GM12878 (cell line): ENCODE measurements at places on chromosomes 7 and 10. TPM values are rescaled to one million over a fixed set of nuclear protein-coding genes. Genes with fewer than 3 reads are reported as not detected.

The CLDN3 gene
- not detected in 2 replicates for total RNA-seq

The ITPRID1 gene
- total RNA-seq: not detected in 2 replicates

GRCh38 chr10:96747734-96748550, 27.6 kb upstream of the PIK3AP1 start:
- H3K4me1 ChIP-seq: peaks cover 28% of the 10 kb centered on the region
- peak overlapping the region; percentile 51; the same call in 1 of the 2 replicates for H3K4me3 ChIP-seq
- no peaks in the 10 kb centered on the region; the same call in 1 of the 2 replicates for H3K36me3 ChIP-seq
- H3K27me3 ChIP-seq: no peaks in the 10 kb centered on the region

- H3K4me3 ChIP-seq: no peak overlapping the region
- no peaks in the 10 kb centered on the region for H3K36me3 ChIP-seq
- no peak for DNase-seq
Measured at GRCh38 chr10:97892939-97893338, 43.3 kb downstream of the GOLGA7B start.

The ABCC2 gene
- 0.24 and 0.64 TPM in 2 replicates for total RNA-seq

The NPVF gene
- not detected in 2 replicates for total RNA-seq

- peaks cover 18% of the 10 kb centered on the region for H3K4me1 ChIP-seq
- no peak for DNase-seq
- H3K27me3 ChIP-seq: no peaks in the 10 kb centered on the region
- peaks cover 26% of the 10 kb centered on the region for H3K36me3 ChIP-seq
- no peak overlapping the region; the same call in 1 of the 2 replicates for H3K4me3 ChIP-seq
Measured at GRCh38 chr7:128962899-128963298, 25.2 kb downstream of the IRF5 start.

GRCh38 chr10:72126184-72126871, 38.0 kb upstream of the SPOCK2 start:
- no peak overlapping the region for H3K4me3 ChIP-seq
- no peaks in the 10 kb centered on the region for H3K4me1 ChIP-seq
- DNase-seq: no peak
- H3K27ac ChIP-seq: no peak overlapping the region
- no peaks in the 10 kb centered on the region; the same call in none of the 2 replicates for H3K36me3 ChIP-seq

GRCh38 chr10:115774721-115775120, 498.3 kb downstream of the GFRA1 start:
- H3K36me3 ChIP-seq: no peaks in the 10 kb centered on the region
- no peak overlapping the region for H3K4me3 ChIP-seq
- no peak for DNase-seq

DNA sequence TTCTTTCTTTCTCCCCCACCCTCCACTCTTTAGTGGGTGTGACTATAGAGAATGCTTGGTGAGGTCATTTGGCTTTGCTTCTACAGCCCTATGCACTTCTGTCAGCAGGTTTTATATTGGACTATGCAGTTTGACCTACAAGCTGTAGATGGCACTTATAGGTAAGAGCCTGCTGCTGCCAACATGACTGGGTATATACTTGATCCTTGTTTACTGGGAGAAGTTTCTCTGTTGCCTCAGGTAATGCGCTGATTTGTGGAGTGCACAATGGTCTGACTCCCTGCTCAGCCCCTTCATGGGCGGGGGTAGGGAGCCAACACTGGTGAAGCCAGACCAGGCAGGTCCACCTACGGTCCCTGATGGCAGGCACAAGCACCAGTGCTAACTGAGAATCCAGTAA, 33.7 kb upstream of the C7orf33 start:
- H3K36me3 ChIP-seq: no peaks in the 10 kb centered on the region
- no peak for DNase-seq
- H3K27ac ChIP-seq: no peak overlapping the region

DNA sequence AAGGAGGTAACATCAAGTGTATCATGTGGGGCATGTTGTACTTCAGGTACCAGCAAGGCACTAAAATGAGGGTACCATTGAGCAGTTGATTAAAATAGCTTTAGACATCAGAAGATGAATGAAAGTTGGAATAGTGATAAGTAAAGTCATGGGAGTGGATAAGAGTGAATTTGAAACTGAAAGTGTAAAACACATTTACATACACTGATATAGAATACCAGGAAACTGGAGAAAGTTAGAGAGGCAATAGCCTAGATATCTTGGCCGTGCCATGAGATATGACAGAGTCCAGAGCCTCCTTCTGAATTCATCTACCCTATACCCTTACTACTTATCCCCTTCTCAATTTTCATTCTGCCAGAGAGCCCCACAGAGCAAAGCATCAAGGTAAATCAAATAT, 76.6 kb downstream of the GRM3 start:
- DNase-seq: no peak
- H3K4me1 ChIP-seq: no peaks in the 10 kb centered on the region
- H3K27me3 ChIP-seq: no peaks in the 10 kb centered on the region

DNA sequence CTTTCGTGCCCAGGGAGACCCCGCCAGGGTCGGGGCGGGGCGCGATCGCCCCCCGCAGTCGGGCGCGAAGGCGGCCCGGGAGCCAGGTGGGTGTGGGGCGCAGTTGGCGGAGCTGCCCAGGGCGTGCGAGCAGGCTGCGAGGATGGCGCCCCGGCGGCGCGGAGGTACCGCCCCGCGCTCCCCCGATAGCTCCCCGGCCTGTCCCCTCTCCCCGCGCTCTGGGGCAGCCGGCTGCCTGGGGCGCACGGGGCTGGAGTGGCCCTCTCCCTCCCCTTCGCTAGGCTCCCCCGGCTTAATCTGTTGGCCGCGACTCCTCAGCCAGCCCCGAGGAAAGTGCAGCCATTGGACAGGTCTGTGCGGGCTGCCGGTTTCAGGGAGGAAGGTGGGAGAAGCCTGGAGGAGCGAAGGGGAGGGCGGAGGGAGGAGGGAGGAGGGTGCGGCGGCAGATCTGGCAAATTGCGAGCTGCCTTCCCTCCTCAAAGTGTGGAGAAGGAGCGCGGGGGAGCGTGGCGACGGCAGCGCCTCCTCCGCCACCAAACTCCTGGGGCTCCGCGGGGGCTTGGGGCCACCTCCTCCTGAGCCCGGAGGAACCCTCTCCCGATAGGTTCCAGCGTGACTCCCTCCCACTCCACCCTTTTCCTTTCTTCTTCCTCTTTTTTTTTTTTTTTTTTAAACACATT, 361 bp upstream of the PLXDC2 start:
- no peaks in the 10 kb centered on the region for H3K36me3 ChIP-seq
- peaks cover 1% of the 10 kb centered on the region; the same call in 1 of the 2 replicates for H3K27me3 ChIP-seq
- no peak overlapping the region for H3K27ac ChIP-seq
- DNase-seq: no peak
- H3K4me3 ChIP-seq: no peak overlapping the region
- no peaks in the 10 kb centered on the region for H3K4me1 ChIP-seq

The PLCE1 gene
- 0.05 and 0.08 TPM in 2 replicates for total RNA-seq

GRCh38 chr7:136470179-136470578, 398.3 kb upstream of the CHRM2 start:
- H3K4me1 ChIP-seq: no peaks in the 10 kb centered on the region
- no peak overlapping the region for H3K4me3 ChIP-seq
- DNase-seq: no peak
- H3K27ac ChIP-seq: no peak overlapping the region

- no peak for DNase-seq
- H3K27ac ChIP-seq: no peak overlapping the region
- no peaks in the 10 kb centered on the region; the same call in 1 of the 2 replicates for H3K27me3 ChIP-seq
- no peaks in the 10 kb centered on the region for H3K4me1 ChIP-seq
Measured at GRCh38 chr10:43340619-43341018, 30.8 kb upstream of the FXYD4 start.

DNA sequence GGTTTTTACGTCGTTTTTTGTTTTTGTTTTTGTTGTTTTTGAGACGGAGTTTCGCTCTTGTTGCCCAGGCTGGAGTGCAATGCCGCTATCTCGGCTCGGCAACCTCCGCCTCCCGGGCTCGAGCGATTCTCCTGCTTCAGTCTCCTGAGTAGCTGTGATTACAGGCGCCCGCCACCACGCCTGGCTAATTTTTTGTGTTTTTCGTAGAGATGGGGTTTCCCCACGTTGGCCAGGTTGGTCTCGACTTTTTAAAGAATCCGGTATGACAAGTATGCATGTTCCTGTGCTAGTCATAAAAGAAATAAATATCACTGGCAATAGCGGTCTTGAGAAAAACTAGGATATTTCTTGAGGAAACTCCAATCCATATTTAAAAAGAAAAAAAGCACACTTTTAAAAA, 2.7 kb upstream of the ARL4A start:
- no peak overlapping the region for H3K4me3 ChIP-seq
- DNase-seq: no peak
- no peaks in the 10 kb centered on the region for H3K36me3 ChIP-seq
- no peak overlapping the region for H3K27ac ChIP-seq

DNA sequence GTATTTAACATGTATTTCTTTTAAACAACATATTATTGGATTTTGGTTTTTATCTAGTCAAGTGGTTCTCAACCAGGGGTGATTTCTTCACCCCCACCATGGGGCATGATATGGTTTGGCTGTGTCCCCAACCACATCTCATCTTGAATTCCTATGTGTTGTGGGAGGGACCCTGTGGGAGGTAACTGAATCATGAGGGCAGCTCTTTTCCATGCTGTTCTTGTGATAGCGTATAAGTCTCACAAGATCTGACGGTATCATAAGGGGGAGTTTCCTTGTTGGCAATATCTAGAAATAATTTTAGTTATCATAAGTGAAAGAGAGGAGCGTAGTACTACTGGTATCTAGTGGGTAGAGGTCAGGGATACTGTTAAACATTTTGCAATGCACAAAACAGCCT, 37.6 kb downstream of the TMEM168 start:
- no peak for DNase-seq
- no peak overlapping the region for H3K4me3 ChIP-seq
- H3K36me3 ChIP-seq: no peaks in the 10 kb centered on the region
- H3K4me1 ChIP-seq: no peaks in the 10 kb centered on the region
- H3K27me3 ChIP-seq: no peaks in the 10 kb centered on the region
- no peak overlapping the region for H3K27ac ChIP-seq

- DNase-seq: no peak
- H3K4me3 ChIP-seq: no peak overlapping the region
- no peak overlapping the region for H3K27ac ChIP-seq
- no peaks in the 10 kb centered on the region for H3K36me3 ChIP-seq
- no peaks in the 10 kb centered on the region for H3K4me1 ChIP-seq
- H3K27me3 ChIP-seq: 0 out of 2 replicates have a peak, but pooled peaks cover 2% of the 10 kb centered on the region
Measured at GRCh38 chr10:124025660-124026588, 67.5 kb downstream of the CHST15 start.

DNA sequence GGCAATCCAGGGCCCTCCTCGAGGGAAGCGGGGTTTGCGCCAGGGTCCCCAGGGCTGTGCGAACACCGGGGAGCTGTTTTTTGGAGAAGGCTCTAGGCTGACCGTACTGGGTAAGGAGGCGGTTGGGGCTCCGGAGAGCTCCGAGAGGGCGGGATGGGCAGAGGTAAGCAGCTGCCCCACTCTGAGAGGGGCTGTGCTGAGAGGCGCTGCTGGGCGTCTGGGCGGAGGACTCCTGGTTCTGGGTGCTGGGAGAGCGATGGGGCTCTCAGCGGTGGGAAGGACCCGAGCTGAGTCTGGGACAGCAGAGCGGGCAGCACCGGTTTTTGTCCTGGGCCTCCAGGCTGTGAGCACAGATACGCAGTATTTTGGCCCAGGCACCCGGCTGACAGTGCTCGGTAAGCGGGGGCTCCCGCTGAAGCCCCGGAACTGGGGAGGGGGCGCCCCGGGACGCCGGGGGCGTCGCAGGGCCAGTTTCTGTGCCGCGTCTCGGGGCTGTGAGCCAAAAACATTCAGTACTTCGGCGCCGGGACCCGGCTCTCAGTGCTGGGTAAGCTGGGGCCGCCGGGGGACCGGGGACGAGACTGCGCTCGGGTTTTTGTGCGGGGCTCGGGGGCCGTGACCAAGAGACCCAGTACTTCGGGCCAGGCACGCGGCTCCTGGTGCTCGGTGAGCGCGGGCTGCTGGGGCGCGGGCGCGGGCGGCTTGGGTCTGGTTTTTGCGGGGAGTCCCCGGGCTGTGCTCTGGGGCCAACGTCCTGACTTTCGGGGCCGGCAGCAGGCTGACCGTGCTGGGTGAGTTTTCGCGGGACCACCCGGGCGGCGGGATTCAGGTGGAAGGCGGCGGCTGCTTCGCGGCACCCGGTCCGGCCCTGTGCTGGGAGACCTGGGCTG, 26.0 kb downstream of the PRSS2 start:
- peak overlapping the region; percentile 71 for H3K4me3 ChIP-seq
- no peaks in the 10 kb centered on the region for H3K27me3 ChIP-seq
- no peaks in the 10 kb centered on the region for H3K36me3 ChIP-seq
- DNase-seq: no peak

- H3K36me3 ChIP-seq: no peaks in the 10 kb centered on the region
- H3K27ac ChIP-seq: no peak overlapping the region
- no peak overlapping the region for H3K4me3 ChIP-seq
- H3K27me3 ChIP-seq: no peaks in the 10 kb centered on the region
- H3K4me1 ChIP-seq: peaks cover 39% of the 10 kb centered on the region
Measured at GRCh38 chr7:98133181-98133580, 26.5 kb downstream of the LMTK2 start.

The DLX5 gene
- not detected in 2 replicates for total RNA-seq

DNA sequence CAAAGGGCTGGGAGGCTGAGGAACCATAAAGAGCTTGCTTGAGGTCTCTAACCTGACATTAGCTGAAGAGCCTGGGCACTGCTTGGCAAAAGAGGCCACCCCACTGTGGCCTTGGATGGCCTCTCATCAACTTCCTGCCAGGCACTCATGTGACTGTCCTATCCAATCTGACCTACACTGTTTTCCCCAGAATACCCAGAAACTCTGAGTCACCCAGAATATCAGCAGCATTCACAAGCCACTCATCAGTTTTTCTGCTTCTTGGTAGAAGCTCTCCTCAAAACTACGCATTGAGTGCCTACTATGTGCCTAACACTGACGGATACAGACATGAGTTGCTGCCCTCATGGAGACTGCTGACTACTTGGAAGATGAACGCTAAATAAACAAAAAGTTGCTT, 4.1 kb upstream of the NT5C2 start:
- H3K4me1 ChIP-seq: peaks cover 4% of the 10 kb centered on the region
- H3K27ac ChIP-seq: no peak overlapping the region
- DNase-seq: no peak
- H3K27me3 ChIP-seq: no peaks in the 10 kb centered on the region

- H3K27me3 ChIP-seq: no peaks in the 10 kb centered on the region
- H3K36me3 ChIP-seq: no peaks in the 10 kb centered on the region
- peaks cover 69% of the 10 kb centered on the region for H3K4me1 ChIP-seq
- peak; percentile 68 for DNase-seq
- H3K27ac ChIP-seq: peak overlapping the region; percentile 61
Measured at GRCh38 chr10:91201213-91201996, 19.1 kb upstream of the PCGF5 start.

DNA sequence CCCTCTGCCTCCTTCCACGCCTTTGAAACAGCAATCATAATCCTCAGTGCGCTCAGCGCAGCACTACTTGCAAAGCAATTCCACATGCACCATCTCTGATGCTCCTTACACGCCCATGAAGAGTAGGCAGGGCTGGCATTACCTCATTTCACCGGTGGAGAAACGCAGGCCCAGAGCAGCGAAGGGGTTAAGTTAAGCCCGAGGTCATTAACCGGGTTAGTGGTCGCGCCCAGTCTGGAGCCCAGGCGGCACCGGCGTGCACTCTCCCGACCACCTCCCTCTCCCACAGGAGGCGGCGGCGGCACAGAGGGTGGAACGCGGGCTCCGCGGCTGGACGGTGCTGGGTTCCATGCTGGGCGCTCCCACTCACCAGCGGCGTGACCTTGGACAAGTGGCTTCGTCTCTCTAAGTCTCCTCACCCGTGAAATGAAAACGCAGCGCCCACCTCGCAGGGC, 515 bp downstream of the FASTK start:
- peak overlapping the region; percentile 90 for H3K27ac ChIP-seq
- H3K36me3 ChIP-seq: no peaks in the 10 kb centered on the region
- peak overlapping the region; percentile 83 for H3K4me3 ChIP-seq
- H3K27me3 ChIP-seq: no peaks in the 10 kb centered on the region
- no peak for DNase-seq
